ENCODE measurements at places on chromosomes 12 and 14.

- DNase-seq = no peak
Observed at GRCh38 chr12:54394281-54394719, 9.8 kb upstream of the ZNF385A start.

DNA sequence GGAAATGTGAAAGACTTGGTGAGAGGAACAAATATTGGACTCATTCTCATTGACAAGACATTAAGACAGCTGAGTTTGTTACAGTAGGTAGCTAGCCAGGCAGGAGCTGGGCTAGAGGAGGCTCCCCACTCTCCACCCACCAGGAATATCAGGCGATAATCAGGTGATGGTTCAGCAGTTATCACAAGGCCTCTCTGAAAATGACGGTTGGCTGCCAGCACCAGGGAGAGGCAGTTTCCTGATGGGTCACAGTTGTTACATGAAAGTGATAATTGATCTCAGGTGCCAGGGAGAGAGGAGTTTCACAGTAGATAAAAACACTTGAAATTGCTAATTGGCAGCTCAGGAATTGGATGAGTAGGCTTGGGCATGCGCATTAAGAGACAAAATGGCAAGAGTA is 116.5 kb downstream of the TMTC2 start:
- no peak for DNase-seq

GRCh38 chr12:111368291-111368787 is 556 bp downstream of the PHETA1 start:
- DNase-seq = no peak

GRCh38 chr12:60231303-60231702 is 635.5 kb downstream of the SLC16A7 start:
- no peak for DNase-seq

DNA sequence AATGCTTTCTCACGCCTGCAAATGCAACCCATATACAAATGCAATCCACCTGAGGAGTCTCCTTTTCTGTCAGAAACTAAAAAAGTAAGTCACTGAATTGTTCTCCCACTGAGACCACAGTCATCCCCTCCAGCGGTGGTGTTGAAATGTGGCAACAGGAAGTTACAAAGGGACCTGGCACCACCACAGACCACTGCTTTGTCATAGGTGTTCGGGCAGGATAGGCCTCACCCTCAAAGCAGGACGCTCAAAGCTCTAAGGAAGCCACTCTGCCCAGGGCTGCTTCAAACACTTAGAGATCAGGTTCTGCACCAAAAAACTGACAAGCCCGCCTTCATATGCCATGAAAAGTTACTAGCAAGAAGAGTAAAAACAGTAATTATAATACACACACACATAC is 11.3 kb downstream of the PHLDA1 start:
- no peak for DNase-seq

GRCh38 chr14:60933920-60934655 is 46.8 kb downstream of the TRMT5 start:
- no peak for DNase-seq

Data from AG09309 (cell line).